Chondrocyte (in vitro differentiated cells): ENCODE measurements at places on chromosomes 5 and 9. TPM values are rescaled to one million over a fixed set of nuclear protein-coding genes. Genes with fewer than 3 reads are reported as not detected.

The RIC1 gene
- 34.4 to 40.7 TPM (median 39.3 TPM) in 3 replicates for total RNA-seq

- DNase-seq, result no peak
Observed at GRCh38 chr5:154758977-154759376, 3.8 kb downstream of the LARP1 start.

GRCh38 chr9:91660521-91660920 is 236.9 kb upstream of the NFIL3 start:
- DNase-seq, result no peak

DNA sequence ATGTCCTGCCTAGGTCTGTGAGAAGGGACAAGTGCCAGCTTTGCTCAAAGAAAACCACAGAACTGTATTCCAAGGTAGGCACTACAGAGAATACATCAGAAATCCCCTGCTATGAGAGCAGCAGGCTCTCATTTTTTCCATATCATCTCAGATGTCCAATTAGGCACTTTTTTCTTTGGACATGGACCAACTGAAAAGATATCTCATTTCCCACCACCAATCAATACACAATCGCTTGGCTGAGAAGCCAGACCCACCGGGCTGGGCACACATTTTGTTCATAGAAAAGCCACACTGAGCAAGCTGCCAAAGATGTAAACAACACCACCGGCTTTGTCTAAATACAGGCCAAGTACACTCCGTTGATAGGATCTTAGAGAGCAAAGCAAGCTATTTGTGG is 25.9 kb downstream of the STOM start:
- no peak for DNase-seq

The CNTFR gene
- total RNA-seq, result 0.12 TPM in 1 of 3 replicates, not detected in the others
